ENCODE measurements at places on chromosomes 5 and 9. TPM values are rescaled to one million over a fixed set of nuclear protein-coding genes. Genes with fewer than 3 reads are reported as not detected.

Gene PSD2
- 0.05 TPM for total RNA-seq

Gene ERAP2
- 15.5 TPM for total RNA-seq

Gene TNFAIP8
- total RNA-seq, result 8.0 TPM

Gene IFNA21
- total RNA-seq, result not detected

Gene SLC6A3
- total RNA-seq, result 0.05 TPM

Gene SPINK4
- not detected for total RNA-seq

Gene NINJ1
- total RNA-seq, result 26.7 TPM

Gene GZMA
- not detected for total RNA-seq

Gene IL13
- not detected for total RNA-seq

Gene CYFIP2
- total RNA-seq, result 0.80 TPM

- no peak for DNase-seq
- H3K36me3 ChIP-seq, result no peaks in the 10 kb centered on the region
- peaks cover 3% of the 10 kb centered on the region for H3K27me3 ChIP-seq
- no peak overlapping the region for H3K4me3 ChIP-seq
- H3K4me1 ChIP-seq, result no peaks in the 10 kb centered on the region
- H3K27ac ChIP-seq, result no peak overlapping the region
Observed at GRCh38 chr5:36778336-36778735, 98.2 kb upstream of the NIPBL start.

- H3K4me3 ChIP-seq, result no peak overlapping the region
- H3K4me1 ChIP-seq, result peaks cover 11% of the 10 kb centered on the region
- no peaks in the 10 kb centered on the region for H3K36me3 ChIP-seq
- H3K27ac ChIP-seq, result no peak overlapping the region
- H3K27me3 ChIP-seq, result no peaks in the 10 kb centered on the region
Observed at GRCh38 chr5:74199436-74200210, 440.9 kb downstream of the ENC1 start.

DNA sequence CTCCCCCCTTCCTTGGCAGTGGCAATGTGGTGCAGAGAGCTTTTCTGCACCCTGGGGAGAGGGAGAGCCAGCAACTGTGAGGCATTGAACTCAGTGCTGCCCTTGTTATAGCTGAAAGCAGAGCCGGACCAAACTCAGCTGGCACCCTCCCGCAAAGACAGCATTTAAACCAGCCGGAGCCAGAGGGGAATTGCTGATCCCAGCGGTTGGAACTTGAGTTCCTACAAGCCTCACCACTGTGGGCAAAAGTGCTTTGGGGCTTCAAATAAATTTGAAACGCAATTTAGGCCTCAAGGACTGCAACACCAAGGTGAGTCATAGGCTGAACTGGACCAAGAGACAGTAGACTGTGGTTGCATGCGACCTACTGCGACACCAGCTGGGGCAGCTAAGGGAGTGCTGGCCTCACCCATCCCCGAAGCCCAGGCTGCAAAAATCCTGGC, 207.6 kb upstream of the CDKN2B start:
- no peaks in the 10 kb centered on the region for H3K4me1 ChIP-seq
- H3K4me3 ChIP-seq, result no peak overlapping the region
- DNase-seq, result no peak
- H3K36me3 ChIP-seq, result no peaks in the 10 kb centered on the region
- H3K27ac ChIP-seq, result no peak overlapping the region

DNA sequence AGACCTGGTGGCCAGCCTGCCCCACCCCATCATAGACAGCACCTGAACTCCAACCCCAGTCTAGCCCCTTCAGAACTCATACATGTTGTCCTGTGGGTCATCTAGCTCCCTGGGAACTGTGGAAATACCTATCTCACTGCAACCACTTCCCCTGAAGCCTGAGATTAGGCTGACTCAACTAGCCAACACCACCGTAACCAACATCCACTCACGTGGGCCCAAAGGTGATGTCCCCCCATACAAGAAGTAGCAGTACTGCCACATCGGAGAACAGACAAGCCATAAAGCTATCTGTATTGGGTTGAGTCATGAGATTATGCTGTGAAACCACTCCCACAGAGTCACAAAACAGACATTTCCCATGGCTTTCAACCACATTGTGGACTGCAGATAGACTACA, 46.6 kb downstream of the OSMR start:
- H3K4me1 ChIP-seq, result no peaks in the 10 kb centered on the region
- no peak overlapping the region for H3K4me3 ChIP-seq
- no peaks in the 10 kb centered on the region for H3K27me3 ChIP-seq
- no peak for DNase-seq
- no peak overlapping the region for H3K27ac ChIP-seq

DNA sequence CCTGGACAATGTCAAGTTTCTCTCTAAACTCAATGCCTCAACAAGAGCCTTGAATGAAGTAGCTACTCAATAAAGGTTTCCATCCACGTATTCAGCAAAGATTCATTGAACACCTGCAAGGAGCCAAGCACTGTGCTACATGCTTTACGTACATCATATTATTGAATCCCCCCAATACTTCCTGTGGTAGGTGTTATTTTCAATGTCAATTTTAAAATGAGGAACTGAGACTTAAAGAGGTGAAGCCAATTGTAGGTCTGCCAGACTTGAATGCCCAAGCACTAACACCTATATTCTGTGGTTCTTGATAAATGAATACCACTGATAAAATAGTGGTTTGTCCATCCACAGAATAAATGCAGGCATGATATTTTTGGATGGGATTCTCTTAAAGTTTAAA, 162.3 kb downstream of the DRD1 start:
- no peaks in the 10 kb centered on the region for H3K27me3 ChIP-seq
- no peaks in the 10 kb centered on the region for H3K36me3 ChIP-seq
- H3K4me1 ChIP-seq, result no peaks in the 10 kb centered on the region
- DNase-seq, result no peak
- no peak overlapping the region for H3K27ac ChIP-seq

DNA sequence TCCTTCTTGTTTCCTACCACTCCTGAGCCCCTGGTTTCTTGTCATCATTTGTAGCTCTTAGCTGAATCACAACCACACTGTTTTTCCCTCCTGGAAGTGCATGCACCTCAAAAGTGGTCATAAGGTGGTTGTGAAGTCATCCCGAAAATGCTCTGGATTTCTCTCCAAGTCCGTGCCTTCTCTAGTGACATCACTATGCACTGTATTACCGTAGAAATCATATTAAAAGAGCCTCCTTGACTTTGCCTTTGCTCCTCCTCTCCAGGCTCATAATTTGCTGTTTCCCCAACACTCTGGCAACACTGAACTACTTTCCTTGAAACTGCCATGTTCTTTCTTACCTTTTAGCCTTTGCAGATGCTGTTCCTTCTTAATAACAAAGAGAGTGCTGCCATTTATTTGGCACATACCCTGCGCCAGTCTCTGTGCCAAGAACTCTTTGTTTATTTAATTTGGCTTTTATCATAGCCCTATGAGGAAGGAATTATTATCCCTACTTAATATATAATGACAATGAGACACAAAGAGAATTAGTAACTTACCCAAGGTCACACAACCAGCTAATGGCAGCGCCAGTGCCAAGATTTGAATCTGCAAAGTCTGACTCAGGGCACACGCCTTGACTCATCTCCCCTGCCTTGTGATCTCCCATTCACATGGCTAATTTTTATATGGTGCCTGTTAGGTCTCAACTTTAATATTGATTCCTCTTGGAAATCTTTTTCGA, 115.4 kb downstream of the KIF4B start:
- no peak for DNase-seq
- no peaks in the 10 kb centered on the region for H3K36me3 ChIP-seq
- H3K27ac ChIP-seq, result no peak overlapping the region
- no peaks in the 10 kb centered on the region for H3K4me1 ChIP-seq
- H3K4me3 ChIP-seq, result no peak overlapping the region
- H3K27me3 ChIP-seq, result peaks cover 6% of the 10 kb centered on the region

GRCh38 chr9:17272536-17272935, 137.7 kb downstream of the CNTLN start:
- no peaks in the 10 kb centered on the region for H3K4me1 ChIP-seq
- no peak overlapping the region for H3K27ac ChIP-seq
- no peaks in the 10 kb centered on the region for H3K36me3 ChIP-seq
- H3K4me3 ChIP-seq, result no peak overlapping the region

GRCh38 chr9:131085370-131086122, 10.8 kb upstream of the AIF1L start:
- H3K4me1 ChIP-seq, result peaks cover 4% of the 10 kb centered on the region
- H3K27me3 ChIP-seq, result no peaks in the 10 kb centered on the region
- H3K27ac ChIP-seq, result no peak overlapping the region
- H3K4me3 ChIP-seq, result no peak overlapping the region

DNA sequence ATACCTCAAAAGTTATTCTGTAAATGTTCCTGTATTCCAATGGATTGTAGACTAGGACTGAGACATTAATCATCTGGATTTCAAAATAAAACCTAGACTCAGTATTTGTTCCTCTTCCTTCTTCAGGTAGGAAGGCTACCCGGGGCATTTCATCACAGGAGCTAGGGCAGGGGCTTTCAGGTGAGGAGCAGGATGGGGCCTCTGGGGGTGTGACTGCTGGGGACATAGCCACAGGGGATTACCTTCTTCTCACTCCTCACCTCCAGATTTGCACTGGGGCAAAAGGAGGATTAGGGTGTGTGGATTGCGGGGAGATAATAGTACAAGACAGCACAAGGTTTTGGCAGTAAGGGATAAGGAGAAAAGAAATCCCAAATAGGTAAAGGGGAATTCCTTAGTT, 37.9 kb upstream of the SRP19 start:
- H3K27me3 ChIP-seq, result no peaks in the 10 kb centered on the region
- no peak for DNase-seq
- H3K4me3 ChIP-seq, result no peak overlapping the region
- no peak overlapping the region for H3K27ac ChIP-seq

- H3K4me1 ChIP-seq, result peaks cover 40% of the 10 kb centered on the region
- H3K4me3 ChIP-seq, result no peak overlapping the region
- H3K27me3 ChIP-seq, result no peaks in the 10 kb centered on the region
Observed at GRCh38 chr5:134138416-134139376, 24.2 kb downstream of the TCF7 start.

DNA sequence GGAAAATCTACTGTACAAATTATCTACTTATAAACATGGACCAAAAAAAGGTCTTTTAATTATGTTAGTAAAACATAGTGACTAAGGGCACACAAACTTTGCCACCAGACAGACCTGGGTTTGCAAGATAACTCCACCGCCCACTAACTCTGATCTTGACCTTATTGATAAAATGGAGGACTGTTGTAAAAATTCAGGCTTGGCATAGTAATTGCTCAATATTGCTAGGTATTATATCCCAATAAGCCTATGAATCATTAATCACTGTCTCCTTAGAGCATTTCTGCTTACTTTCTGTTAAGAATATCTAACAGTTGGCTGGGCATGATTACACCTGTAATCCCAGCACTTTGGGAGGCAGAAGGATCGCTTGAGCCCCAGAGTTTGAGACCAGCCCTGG, 3.8 kb downstream of the C9orf40 start:
- H3K4me1 ChIP-seq, result no peaks in the 10 kb centered on the region
- H3K27me3 ChIP-seq, result no peaks in the 10 kb centered on the region
- no peak overlapping the region for H3K27ac ChIP-seq
- no peak overlapping the region for H3K4me3 ChIP-seq

DNA sequence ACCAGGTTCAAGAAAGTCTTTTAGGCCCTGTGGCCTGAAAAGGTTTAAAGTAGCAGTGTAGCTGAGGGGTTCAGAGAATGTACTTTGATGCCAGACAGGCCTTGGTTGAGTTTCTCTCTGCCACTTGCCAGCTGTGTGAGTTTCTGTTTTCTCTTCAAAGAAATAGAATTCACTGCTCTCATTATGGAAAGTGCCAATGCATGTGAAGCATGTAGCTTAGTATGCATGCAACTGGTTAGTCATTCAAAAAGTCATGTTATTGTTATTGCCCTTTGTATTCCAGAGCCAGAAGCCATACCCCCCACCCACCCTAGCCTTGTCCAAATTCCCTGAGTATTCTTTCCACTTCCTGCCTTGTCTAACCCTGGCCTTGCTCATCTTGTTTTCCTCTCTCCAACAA, 101.7 kb downstream of the ADRB2 start:
- DNase-seq, result no peak
- H3K36me3 ChIP-seq, result no peaks in the 10 kb centered on the region
- no peaks in the 10 kb centered on the region for H3K27me3 ChIP-seq
- H3K27ac ChIP-seq, result no peak overlapping the region

GRCh38 chr9:14294659-14295058, 19.3 kb downstream of the NFIB start:
- no peaks in the 10 kb centered on the region for H3K36me3 ChIP-seq
- no peak overlapping the region for H3K27ac ChIP-seq
- no peak for DNase-seq
- H3K4me1 ChIP-seq, result no peaks in the 10 kb centered on the region
- H3K27me3 ChIP-seq, result no peaks in the 10 kb centered on the region

DNA sequence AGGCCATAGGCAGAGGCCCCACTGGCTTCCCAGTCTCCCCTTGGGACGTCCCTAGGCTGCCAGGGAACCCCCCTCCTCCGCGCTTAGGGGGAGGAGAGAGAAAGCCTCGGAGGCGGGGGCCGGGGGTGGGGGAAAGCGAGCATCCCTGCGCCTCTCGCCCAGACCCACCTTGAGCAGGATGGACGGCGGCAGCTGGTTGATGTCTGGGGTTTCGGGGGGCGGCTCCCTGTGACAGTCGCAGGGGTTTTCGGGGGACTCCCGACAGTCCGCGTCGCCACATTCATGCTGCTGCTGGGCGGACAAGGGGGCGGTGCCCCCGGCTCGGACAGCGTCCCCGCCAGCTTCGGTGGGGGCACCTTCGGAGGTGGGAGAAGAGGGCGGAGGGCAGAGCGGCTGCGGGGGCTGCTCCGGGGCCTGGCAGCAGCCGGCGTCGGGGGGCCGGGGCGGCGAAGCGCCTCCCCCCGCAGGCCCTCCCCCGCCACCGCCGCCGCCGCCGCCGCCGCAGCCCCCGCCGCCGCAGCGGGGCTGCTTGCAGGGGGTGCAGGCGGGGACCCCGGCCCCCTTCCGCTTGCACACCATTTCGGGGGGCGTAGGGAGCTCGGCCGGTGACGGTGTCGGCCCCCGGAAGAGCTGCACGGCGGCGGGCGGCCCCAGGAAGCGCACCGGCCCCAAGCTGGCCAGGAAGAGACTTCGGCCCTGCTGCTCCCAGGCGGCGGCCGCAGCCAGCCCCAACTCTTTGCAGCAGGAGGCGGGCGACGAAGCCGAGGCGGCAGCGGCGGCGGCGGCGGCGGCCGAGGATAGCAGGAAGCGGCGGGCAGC, 1.2 kb downstream of the FBXL17 start:
- peak overlapping the region; percentile 72 for H3K27ac ChIP-seq
- H3K36me3 ChIP-seq, result no peaks in the 10 kb centered on the region
- peak overlapping the region; percentile 79 for H3K4me3 ChIP-seq
- DNase-seq, result no peak
- H3K27me3 ChIP-seq, result no peaks in the 10 kb centered on the region
- H3K4me1 ChIP-seq, result peaks cover 21% of the 10 kb centered on the region

- no peak for DNase-seq
- peak overlapping the region; percentile 34 for H3K4me3 ChIP-seq
- H3K4me1 ChIP-seq, result no peaks in the 10 kb centered on the region
- H3K27me3 ChIP-seq, result no peaks in the 10 kb centered on the region
- no peak overlapping the region for H3K27ac ChIP-seq
Observed at GRCh38 chr5:112738191-112738560, 491 bp downstream of the APC start.
